GM13976 (cell line): ENCODE measurements at places on chromosomes 2 and 18.

GRCh38 chr2:178756843-178757242 lies 50.4 kb downstream of the TTN start:
- no peak for DNase-seq

- DNase-seq: no peak
Observed at GRCh38 chr18:67574749-67575148, 58.2 kb upstream of the DSEL start.

DNA sequence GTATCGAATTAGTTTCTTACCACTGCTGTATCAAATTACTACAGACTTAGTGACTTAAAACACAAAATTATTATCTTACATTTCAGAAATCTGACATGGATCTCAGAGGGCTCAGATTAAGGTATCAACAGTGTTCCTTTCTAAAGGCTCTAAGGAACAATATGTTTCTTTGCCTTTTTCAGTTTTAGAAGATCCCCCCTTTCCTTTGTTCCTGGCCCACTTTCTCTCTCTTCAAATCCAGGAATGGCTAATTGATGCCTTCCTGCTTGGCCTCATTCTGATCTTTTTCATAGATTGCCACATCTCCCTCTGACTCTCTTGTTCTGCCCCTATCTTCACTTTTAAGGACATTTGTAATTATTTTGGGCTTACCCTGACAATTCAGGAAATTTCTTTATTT lies 65.7 kb downstream of the LRP1B start:
- DNase-seq: no peak

DNA sequence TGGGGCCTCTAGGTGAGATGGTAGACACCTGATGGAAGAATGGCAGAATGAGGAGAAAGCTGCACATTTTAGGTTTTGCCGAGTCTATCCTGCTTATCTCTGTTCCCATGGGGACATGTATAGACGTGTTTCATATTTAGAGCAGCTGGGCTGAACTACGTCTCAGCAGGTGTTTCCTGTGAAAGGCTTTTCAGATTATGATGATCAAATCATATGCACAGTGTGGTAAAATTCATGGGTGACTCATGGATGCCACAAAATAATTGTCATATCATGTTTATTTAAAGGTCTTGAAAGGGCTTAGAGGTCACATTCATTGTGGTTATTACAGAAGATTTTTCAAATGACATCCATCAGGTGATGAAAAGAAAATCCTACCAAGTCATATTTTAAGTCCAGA lies 90.5 kb downstream of the ICOS start:
- DNase-seq: peak; percentile 15

- no peak for DNase-seq
Observed at GRCh38 chr2:120904830-120905234, 169.2 kb downstream of the GLI2 start.

- DNase-seq: no peak
Observed at GRCh38 chr2:202035941-202036372, 2.3 kb downstream of the FZD7 start.
